ENCODE measurements at places on chromosomes 5 and 9. TPM values are rescaled to one million over a fixed set of nuclear protein-coding genes. Genes with fewer than 3 reads are reported as not detected.

LRRC70 gene
- 0.27 TPM for total RNA-seq

GRCh38 chr5:3325201-3325971, 270.2 kb upstream of the IRX1 start:
- peak; percentile 31 for DNase-seq

DNA sequence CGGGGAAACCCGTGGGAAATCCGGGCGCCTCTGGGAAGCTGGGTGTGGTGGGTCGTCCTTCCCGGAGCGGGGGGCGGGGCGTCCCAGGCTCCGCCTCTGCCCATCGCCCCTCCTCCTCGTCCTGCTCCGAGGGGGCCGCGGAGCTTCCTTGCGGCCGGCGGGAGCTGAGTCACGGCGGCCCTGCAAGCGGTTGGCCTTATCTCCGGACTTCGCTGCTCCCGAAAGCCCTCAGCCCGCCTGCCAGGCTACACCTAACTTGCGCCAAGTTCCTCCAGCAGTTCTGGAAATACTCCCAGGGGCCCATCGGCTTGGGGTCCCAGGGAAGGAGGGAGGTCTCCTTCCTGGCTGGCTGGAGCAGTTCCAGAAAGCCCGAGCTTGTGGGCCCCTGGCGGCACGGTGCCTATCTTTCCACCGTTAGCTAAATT, 54.1 kb upstream of the CDKN2AIPNL start:
- DNase-seq, result peak; percentile 94

EMB gene
- 18.5 TPM for total RNA-seq

GRCh38 chr5:173514661-173515060, 101.8 kb downstream of the BOD1 start:
- no peak for DNase-seq

FGF1 gene
- total RNA-seq, result 4.0 TPM

LCN1 gene
- not detected for total RNA-seq

FAM221B gene
- total RNA-seq, result not detected

GRCh38 chr5:93328833-93329232, 252.2 kb downstream of the NR2F1-AS1 start:
- DNase-seq, result no peak

- no peak for DNase-seq
These were observed 374.1 kb downstream of the ELAVL2 start for GRCh38 chr9:23451802-23452418.

ROR2 gene
- total RNA-seq, result 0.03 TPM

GRCh38 chr5:73701566-73701965, 75.6 kb downstream of the ARHGEF28 start:
- no peak for DNase-seq

GRCh38 chr5:32098291-32098690, 75.8 kb downstream of the GOLPH3 start:
- no peak for DNase-seq

MZB1 gene
- total RNA-seq, result not detected

DNA sequence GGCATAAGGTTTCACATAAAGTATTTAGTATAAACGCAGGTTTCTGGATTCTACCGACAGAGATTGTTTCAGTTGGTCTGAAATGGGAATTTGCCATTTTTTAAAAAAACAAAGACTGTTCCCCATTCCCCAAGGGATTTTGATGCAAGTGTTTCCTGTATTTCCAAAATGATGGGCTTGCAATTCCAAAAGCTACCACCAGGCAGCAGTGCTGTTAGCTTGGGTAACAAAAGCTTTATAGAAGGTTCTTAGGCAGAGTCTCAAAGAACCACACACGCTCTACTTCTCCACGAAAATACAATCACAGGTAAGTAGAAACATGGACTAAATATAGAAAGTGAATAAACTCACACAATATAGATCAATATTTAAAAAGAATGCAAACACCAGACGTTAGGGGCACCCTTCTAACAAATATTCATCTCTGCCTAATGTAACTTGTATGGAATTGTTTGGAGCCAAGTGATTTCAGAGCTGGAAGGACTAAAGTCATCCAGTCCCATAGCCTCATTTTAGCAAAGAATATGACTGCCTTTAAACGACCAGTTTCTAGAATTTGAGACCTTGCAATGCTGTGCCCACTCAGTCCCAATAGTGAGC, 154.3 kb downstream of the SPOCK1 start:
- DNase-seq, result peak; percentile 39

DNA sequence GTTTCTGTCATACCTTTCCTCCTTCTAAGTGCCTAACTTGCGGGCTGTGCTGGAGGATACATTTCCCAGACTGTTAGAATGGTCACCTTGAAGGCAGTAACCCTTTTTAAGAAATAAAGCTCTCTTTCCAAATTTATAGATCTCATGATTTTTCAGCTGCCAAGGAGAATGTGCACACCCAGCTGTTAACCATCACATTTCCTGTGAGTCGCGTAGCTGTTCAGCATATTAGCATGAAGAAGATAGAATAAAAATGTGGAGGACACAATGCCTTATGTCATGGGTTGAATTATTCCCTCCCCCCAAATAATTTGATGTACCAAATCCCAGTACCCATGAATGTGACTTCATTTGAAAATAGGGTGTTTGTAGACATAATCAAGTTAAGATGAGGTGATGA, 729.4 kb downstream of the MTRR start:
- DNase-seq, result no peak

DNA sequence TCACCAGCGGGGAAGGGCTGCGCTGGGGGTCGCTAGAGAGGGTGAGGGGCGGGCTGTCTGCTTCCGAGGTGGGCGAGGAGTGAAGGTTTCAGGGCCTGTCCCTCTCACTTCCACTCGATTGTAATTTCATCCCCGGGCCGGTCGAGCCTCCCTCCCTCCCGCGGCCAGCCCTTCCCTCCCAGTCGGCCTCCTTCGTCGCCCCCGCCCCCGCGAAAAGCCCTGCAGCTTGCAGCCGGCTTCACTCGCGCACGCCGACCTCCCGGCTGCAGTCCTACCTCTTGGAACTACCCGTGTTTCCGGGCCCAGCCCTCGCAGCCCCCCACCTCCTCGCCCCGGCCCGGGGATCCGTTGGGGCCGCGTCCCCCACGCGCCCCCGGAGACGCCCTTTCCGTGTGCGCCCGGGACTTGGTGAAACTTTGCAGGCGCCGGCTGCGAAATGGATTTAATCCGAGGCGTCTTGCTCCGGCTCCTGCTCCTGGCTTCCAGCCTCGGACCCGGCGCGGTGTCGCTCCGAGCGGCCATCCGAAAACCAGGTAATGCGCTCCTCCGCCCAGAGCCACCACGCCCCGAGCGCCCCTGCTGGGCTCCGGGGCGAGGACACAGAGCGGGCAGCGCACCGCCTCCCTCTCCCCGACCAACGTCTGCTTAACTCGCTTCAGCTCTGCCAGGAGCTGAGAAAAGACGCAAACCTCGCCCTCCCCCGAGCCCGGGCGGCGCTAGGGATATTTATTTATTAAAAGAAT, at the start of gene EGFLAM:
Gene EGFLAM, plus strand, starts transcription at position 241 of the 743 bp plus-strand sequence. Its CDS starts 196 bp downstream, at position 437.
- DNase-seq, result peak; percentile 6

- no peak for DNase-seq
These were observed 15.4 kb downstream of the CPEB4 start for GRCh38 chr5:173903396-173904140.

RFX3 gene
- total RNA-seq, result 1.4 TPM

DNA sequence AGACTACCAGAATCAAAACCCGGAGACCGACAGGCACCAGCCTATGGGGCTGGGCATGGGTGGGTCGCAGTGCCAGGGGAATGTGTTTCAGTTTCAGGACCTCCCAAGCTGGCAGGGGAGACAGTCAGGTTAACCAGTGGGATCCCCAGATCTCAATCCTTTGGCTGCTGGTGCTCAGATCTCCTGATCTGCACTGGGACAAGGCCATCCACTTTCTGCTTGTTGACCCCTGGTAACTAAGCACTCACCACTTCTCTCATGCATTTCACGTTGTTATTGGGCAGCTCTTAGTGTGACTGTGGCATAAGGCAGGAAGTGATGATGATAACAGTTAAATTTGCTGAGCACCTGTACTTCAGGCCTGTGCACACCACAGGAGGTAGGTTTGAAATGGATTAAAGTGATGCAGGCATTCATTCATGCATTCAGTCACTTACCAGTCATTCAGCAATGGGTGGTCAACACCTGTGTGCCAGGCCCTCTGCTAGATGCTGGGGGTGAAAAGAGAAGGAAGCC, 42.1 kb upstream of the STXBP1 start:
- DNase-seq, result peak; percentile 71

DNA sequence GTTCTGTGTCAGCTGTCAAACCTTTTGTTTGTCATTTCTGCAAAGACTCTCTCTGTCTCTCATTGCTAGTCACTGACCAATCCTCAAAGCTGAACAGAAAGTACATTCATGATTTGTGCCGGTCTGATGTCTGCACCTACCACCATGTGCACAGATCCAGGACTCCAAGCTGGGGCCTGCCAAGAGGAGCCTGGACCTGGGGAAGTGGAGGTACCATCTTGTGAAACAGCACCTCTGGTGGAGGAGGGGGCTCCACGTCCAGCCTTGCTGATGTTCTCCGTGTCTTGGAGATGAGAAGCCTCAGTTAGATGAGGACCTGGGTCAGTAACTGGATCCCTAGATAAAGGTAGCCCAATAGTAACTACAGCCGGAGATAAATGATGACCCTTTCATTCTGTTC, 98.9 kb downstream of the TENT4A start:
- no peak for DNase-seq

DNA sequence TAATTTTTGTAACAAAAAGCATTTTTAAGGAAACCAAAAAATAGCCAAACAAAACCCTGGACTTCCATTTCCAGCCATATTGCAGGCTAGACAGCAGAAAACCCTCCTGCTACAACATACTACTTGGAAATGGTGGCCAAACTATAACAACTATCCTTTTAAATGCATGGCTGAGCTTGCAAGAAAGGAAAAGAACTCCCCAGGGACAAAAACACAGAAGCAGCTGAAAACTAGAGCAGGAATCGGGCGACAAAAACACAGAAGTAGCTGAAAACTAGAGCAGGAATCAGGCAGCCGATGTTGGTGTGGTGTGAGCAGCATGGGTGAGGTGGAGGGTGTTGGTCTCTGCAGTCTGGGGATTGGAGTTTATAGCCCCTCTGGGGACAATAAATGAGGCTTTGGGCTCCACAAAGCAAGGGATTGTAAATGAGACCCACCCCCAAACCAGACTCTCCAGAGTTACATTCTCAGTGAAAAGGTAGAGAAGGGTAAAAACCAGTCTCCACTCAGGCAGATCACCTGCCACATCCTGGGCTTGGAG, 95.2 kb downstream of the C9orf50 start:
- no peak for DNase-seq

- no peak for DNase-seq
These were observed 25.2 kb downstream of the OCLN start for GRCh38 chr5:69517763-69518212.

CAVIN4 gene
- total RNA-seq, result 0.45 TPM

KIF4B gene
- total RNA-seq, result not detected

DNA sequence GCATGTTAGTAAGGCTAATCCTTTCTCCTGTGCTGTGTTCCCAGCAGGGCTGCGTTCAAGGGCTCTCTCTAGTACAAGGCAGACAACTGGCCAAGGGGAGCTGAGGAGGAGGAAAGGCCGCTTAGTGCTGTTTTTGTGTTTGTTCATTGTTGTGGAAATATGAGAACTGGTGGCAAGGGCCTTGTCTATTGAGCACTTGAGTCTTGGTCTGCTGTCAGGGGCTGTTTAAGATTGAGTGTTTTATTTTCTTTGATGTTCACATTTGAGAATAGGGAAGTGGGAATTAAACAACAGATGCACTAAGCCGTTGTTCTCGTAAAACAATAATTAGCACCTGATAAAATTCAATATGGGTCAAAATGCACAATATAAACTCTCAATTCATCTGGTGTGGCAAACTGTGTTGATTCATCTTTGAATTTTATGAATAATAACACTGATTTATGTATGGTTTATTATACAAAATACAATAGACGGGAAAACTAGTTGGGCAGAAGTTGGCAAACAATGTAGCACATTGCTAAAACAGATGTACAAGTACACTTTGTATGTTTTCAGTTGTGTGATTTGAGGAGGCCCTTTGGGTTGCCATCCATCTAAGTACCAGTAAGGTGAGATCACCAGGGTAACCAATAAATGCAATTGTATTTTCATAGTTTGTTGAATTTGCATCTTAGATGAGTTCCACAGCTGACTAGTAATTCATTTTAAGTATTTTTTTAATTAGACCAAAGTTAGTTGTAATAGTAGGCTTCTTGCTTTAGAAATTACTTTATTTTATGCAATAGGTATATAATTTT, 97.6 kb upstream of the GRHPR start:
- no peak for DNase-seq

GRCh38 chr5:20524991-20525529, 537.1 kb upstream of the CDH18 start:
- peak; percentile 34 for DNase-seq

DNA sequence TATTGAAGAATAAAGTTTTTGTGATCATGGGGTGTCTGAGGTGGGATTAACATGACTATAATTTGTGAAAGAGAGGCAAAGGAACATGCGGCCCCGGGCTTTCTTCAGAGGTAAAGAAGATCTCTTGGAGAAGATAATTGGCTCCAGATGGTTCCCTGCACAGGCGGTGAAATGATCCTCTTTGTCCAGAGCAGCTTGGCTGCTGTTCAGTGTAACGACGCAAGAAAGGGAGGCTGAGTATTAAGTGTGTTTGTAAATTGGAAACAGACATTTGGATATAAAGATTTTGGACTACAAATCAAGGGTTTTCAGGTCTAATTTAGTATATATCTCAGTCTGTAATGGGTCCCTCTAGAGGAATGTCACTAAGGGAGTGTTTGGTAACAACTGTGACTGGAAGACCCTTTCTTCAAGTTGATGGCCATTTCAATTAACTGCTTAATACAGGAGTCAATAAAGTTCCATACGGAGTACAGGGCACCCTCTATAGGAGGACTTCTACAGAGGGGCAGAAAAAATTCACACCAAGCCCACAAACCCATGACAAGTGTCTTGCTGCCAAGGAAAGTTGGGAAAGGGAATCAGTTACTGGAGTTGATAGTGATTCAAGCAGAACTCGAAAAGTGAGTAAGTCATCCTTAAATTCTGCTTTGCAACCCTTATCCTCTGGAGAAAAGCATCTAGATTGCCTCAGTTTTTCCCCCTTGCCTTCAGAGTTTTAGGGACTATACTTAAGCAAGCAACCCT, 4.1 kb downstream of the EQTN start:
- DNase-seq, result no peak

EGFL7 gene
- 34.6 TPM for total RNA-seq

DNA sequence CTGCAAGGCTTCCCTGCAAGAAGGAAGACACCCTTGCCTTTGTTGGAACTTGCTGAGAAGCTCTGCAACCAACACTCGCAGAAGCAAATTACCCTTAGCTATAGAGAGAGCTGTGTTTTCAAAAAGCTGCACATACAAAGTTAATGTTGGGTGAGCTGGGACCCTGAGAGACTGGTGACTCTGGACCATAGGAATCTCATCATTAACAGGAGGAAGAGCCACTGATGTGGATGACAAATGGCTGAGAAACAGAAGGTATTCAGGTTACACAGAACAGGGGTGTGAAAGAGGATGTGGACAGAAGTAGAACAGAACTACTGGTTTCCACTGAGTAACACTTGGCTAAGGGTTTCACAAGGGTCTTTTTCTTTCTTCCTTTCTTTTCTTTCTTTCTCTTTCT, 493.5 kb downstream of the IRX1 start:
- DNase-seq, result no peak

DNAH5 gene
- total RNA-seq, result 0.16 TPM

GRCh38 chr5:135596788-135597187, 18.0 kb upstream of the CXCL14 start:
- DNase-seq, result no peak
